HS-27A (cell line): ENCODE measurements at places on chromosomes 1 and 21.
A peak's percentile ranks its signal among the peaks of the same experiment; 100 is the strongest.

GRCh38 chr1:30747033-30748008, 10.3 kb downstream of the LAPTM5 start:
- no peak for DNase-seq

- DNase-seq: no peak
These were observed 6.3 kb downstream of the ZMPSTE24 start for GRCh38 chr1:40264354-40264781.

- no peak for DNase-seq
These were observed 124.1 kb downstream of the DPYD start for GRCh38 chr1:97796711-97797110.

DNA sequence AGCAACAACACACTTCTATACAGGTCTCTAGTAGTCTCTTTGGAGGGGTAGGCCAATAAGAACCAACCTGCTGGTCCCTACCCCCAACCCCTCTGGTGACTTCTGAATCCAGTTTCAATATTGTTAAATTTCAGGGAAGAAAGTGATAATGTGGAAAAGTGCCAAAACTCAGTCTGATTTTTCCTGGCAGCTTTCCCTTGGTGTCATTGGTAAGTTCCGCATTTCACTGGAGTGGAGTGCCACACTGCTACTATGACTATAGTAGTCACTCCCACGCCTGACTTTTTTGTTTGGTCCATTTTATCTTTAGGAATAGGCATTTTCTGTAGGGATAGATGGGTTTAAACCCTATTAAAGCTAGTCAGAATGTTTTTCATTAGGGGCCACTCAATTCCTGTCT, 5.7 kb upstream of the ARID1A start:
- DNase-seq: no peak

GRCh38 chr1:109775398-109775797, 11.7 kb upstream of the EPS8L3 start:
- no peak for DNase-seq

- DNase-seq: no peak
These were observed 34.0 kb downstream of the EPRS1 start for GRCh38 chr1:220012259-220012658.

GRCh38 chr1:38898653-38899230, 17.4 kb upstream of the GJA9 start:
- DNase-seq: no peak

DNA sequence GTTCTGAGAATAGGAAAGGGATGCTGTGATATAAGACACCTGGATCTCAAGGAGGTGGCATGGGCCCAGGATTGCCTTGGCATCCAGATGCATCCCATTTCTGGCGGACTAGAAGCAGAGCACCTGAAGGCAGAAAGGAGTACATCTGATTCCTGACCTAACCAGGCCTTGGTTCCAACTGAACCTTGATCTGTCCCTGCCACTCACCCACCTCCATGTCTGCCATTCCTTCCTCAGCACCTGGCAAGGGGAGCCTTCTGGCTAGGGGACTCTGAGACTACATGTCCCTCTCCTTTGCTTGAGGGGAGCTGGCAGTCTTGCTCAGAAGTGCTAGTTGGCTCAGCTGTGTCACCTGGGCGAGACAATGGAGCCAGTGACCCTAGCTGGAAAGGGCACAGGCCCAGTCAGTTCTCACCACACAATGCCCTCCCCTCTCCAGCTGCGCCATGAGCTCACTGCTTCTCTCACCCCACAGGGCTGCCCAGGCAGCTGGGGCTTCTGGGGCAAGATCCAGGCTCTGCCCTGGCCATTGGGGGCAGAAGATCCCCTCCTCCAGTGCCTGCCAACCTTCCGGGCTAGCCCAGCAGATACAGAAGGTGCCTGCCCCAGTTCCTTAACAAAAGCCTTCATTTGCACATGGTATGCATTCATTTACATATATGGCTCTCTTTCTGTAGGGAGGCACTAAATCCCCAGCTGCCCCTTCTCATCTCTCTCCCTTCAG, 2.9 kb downstream of the IGSF8 start:
- no peak for DNase-seq

DNA sequence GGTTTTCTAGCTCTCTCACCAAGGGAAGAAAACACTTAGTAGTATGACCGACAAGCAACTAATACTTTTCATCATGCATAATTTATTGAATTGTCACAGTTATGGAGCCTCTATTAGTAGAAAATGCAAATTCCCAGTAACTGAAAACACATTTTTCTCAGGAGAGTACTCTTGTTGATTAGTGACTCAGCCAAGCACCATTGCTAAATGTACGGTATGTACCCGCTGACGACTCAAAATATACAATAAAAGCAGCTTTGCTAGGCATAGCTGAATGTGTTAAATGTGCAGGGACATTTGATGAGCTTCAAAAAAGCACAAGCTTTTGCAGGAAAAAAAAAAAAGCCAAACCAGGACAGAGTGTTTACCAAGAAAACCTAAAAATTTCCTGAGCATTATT, 63.9 kb downstream of the WDR64 start:
- DNase-seq: no peak

- no peak for DNase-seq
These were observed 400.3 kb downstream of the LTN1 start for GRCh38 chr21:28592205-28592865.

DNA sequence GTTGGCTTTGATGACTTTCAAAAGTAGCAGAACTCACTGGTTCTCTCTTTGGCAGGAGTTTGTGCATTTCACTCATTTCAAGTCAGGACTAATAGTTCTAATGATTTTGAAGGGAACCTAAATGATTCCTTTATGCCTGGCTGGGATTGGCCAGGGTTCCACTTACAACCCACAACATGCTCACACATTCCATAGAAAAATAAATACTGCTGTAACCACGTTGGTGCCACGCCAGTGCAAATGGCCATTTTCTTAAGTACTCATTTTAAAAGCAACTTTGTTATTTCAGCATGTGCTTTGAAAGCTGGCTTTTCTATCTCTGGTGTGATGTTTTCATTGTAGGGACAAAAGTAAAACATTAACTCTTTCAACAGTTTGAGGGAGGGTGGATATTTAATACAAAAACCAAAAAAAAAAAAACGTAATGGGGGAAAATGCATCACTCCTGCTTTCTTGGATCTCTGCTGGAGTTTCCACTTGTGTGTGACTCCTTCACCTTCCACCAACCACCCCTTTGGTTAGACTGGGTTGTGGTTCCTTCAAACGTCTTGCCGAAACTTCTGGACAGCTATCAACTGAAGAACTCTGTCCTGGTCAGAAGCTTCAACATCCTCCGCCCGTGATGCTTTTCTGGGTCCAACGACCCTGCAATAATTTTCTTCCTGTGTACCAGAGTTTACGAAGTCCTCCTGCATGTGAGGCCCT, 300.4 kb upstream of the RUNX1 start:
- no peak for DNase-seq

GRCh38 chr1:1550591-1551432, 10.4 kb upstream of the TMEM240 start:
- DNase-seq: no peak

GRCh38 chr1:218409946-218410510, 64.9 kb downstream of the TGFB2 start:
- no peak for DNase-seq

DNA sequence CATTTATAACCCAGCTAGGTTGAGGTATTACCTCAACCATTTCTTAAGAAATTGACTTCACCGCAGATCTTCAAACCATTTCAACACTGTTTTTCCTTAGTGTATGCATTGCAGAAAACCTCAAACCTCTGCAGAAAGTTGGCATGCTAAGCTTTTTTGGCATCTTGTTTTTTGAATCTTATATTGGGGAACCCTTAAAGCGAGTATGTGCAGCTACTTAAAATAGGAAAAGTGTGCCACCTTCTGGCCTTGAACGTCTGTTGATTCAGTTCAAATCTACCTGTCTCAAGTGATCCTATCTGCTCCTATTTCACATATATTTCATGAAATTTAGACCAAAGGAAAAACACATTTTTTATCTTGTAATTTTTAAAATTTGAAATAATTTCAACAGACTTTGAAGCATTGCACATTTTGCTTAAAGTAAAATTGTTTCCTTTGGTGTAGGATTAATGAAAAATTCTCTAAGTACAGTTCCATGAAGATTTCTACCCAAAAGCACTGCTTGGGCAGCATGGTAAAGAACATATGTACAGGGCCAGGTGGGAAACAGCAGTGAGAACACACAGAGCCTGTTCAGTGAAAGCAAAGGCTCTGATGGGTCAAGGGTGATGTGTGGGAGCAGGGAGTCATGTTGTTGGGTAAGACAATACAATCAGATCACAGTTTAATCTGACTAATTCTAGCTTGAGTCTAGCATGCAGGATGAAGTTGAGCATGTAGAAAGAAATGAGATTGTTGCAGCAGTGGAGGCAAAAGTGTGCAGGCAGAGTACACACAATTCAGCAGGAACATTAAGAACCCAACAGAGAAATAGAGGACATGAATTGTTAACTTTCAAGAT, 17.2 kb downstream of the HENMT1 start:
- DNase-seq: peak; percentile 42

GRCh38 chr1:26490155-26490554, 17.9 kb downstream of the HMGN2 start:
- DNase-seq: no peak

DNA sequence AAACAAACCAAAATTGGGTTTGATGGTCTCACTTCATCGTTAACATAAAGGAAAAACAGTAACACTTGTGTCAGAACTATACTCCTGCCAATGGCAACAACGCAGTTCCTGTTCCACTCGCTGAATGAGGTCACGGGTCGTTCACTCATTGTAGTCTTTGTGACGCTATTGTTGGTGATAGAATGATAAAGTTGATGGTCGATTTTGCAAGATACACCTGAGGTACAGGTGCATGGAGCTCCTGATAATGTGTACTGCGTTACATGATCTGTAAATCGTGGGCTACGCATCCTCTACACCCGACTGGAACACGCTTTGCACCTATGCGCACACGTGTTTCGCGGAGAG, 391 bp upstream of the CENPS start:
- no peak for DNase-seq

DNA sequence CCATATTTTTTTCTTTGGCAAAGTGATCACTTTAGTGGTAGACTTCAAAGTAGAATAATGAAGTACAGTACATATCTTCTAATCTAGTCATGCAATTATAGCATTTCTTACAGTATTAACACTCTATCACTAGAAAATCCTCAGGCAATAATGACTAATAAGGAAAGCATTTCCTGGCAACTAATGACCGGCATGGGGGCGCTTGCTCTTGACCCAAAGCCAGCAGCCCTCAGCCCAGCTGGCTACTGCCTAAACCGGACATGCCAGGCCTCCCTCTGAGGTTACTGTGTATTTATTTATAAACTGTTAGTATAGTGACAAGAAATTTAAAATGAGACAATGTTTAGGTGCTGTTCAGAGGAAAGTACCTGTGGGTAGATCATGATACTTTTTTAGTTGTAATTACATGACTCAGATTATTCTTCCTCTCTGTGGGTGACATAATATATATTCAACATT, 633.8 kb downstream of the PTPRC start:
- peak; percentile 77 for DNase-seq

DNA sequence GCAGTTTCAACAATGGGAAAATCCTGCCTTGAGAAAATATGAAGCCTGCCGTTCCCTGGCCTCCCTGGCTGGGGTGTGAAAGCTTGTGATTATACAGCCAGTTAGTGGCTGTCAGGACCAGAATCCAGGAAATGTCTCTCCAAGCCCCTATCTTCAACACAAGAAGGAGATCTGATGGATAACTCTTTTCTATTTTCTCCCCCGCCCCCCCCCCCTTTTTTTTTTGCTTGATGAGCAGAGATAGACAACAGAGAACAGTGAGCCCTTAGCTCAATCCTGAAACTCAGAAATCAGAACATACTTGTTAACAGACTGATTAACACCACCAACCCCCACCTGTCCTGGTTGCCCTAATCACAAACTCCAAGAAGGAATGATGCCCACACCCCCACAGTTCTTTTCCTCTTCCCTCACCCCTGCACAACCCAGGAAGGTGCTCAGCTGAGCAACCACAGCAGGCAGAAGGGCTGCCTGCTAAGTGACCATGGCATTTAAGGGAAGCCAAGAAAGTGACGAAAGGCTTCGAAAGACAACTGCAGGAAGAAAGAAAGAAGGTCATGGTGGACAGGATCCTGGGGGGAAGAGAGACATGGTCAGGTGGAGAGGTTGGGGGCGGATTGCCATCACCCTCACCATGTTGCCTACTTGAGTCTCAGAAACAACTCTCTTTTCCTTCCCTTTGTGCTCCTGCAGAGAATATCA, 12.3 kb upstream of the DENND2D start:
- DNase-seq: no peak

GRCh38 chr1:229023651-229024300, 247.1 kb upstream of the RAB4A start:
- no peak for DNase-seq

DNA sequence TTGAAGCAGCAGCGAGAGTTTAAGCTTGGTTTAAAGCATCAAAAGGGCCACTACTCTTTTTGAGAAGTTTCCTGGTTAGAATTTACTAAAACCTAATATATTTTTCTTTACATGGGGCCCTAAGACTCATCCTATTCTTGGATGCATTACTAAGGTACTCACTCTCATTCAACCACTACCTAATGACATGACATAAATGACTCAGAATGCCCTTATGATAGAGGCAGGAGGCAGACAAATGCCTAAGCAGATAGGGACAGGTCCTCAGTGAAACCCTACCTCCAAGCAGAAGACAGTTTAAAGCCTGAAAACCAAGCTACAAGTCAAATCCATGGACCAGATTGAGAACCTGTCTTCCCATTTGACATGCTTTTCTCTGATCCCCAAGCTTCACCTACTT, 34.3 kb upstream of the SLC35A3 start:
- DNase-seq: no peak

GRCh38 chr21:27407271-27407670, 440.4 kb upstream of the ADAMTS5 start:
- DNase-seq: no peak

DNA sequence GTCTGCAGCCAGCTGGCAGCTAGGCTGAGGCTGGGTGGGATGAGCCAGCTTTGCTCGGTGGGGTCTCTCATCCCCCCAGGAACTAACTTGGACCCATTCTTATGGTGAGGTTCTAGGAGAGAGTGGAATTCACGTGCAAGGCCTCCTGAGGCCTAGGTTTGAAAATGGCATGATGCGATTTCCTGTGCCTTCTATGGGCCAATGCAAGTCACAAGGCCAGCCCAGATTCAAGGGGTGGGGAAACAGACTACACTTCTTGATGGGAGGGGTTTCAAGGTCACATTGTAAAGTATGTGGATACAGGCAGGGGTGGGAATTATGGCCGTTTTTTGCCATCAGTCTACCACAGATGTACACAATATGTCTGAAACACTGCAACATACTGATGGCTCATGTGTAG, 48.3 kb downstream of the HTR6 start:
- DNase-seq: no peak

- no peak for DNase-seq
These were observed 31.5 kb upstream of the DUSP10 start for GRCh38 chr1:221773383-221773782.
